Stimulated activated CD8-positive, alpha-beta memory T cell treated with anti-CD3 and anti-CD28 coated beads, Interleukin-4, amount 100 ng/mL, for 1 hour (primary cell): ENCODE measurements at places on chromosomes 4 and X.
A peak's percentile ranks its signal among the peaks of the same experiment; 100 is the strongest.

DNA sequence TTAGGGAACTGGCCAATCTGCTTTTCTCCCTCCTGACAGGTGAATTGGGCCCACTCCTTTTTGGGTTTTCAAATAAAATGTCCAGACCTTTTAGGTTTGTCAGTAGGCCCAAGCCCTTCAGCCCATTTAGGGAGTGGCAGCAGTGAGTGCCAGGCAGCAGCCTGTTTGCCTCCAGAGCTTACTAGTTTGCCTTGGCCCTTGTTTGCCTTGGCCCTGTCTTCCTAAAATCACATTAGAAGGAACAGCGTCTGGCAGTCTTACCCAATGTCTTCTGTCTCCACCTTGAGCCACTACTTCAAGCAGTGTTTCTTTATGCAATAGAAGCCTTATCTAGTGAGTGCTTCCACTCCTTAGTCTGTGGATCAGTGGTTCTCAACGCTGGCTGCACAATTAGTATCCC, 117.1 kb downstream of the TMEM164 start:
- DNase-seq, result no peak

DNA sequence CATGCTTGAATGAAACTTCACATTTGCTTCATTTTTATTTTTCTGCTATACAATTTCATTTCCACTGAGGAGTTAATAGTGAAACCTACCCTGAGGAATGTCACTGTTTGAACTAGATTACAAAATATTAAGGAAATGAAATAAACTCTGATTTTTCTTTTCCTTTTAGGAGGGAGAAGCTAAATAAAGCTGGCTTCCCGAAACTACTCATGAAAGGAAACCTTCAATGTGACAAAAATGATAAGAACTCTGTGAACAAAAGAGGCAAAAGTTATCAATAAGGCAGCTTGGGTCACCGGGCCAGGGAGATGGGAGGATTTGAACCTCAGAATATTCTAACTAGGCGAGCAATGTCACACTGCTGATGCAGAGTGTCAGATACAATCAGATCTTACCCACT, 185.2 kb downstream of the APBB2 start:
- DNase-seq, result no peak

- no peak for DNase-seq
These were observed 22.3 kb upstream of the RASGEF1B start for GRCh38 chr4:81494031-81494431.

GRCh38 chrX:44899946-44900345, 27.0 kb downstream of the KDM6A start:
- no peak for DNase-seq

GRCh38 chrX:3052860-3053259, 11.6 kb downstream of the ARSF start:
- no peak for DNase-seq

GRCh38 chr4:81509191-81509590, 37.5 kb upstream of the RASGEF1B start:
- no peak for DNase-seq

GRCh38 chr4:37601531-37601930, 84.6 kb downstream of the RELL1 start:
- DNase-seq, result no peak

- no peak for DNase-seq
These were observed 48.5 kb upstream of the PRSS48 start for GRCh38 chr4:151228189-151229119.

DNA sequence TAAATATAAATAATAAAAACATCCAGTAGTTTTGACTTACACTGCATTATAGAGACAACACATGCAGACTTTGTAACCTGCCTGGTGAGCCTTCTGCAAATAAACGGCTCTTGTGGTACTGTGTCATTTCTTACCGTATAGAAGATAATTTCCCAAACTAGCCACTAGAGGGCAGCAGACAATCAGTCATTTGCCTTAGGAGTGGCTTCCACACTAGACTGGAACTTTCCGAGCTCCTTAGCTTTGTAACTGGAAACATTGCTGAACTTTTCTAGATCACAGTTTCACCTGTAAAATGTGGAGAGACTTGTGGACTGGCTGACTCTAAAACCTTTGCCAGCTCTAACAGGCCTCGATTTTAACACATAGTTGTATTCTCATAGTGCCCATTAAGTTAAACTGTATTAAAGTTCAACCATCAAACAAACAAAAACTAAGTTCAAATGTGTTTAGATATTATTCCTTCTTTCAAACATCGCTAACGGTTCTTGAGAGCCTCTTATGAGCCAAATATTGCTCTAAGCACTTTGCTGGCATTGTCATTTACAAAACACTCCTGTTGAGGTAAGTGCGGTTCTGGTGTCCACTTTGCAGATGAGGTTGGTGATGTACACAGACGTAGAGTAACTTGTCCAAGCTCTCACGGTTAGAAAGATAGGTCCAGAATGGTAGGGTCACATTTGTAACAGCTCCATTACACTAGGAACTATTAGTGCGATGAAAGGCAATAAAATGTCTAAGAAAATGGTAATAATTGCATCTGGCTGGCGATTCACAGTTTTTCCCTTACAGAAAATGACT, 345.5 kb downstream of the ANK2 start:
- DNase-seq, result peak; percentile 5

DNA sequence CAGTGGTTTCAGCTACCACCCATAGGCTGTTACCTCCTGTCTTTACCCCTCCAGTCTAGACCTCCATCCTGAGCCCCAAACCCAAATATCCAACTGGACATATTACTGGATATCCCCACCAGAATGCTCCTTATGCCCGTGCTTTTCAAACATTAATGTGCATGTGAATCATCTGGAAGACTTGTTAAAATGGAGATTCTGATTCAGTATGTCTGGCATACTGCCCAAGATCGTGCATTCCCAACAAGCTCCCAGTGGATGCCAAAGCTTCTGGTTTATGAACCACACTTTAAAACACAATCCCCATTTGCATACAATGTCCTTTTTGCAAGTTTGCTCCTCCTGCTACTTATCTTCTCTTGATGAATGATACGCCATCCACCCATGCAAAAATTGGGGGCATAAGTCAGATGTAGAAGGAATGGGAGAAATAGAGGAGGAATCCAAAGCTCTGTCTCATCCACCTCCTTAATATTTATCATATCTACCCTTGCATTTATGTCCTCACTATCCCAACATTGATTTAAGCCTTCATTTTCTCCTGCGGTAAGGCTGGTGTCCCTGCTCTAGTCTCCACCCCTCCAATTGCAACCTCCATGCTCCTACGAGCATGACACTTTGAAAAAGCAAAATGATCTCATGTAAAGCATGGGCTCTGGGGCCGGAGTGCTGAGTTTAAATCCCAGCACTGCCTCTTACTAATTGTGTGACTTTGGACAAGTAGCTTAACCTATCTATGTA, 7.4 kb upstream of the PGRMC1 start:
- DNase-seq, result no peak

GRCh38 chr4:185512516-185512915, 22.8 kb downstream of the PDLIM3 start:
- DNase-seq, result no peak

- DNase-seq, result no peak
These were observed 65.5 kb downstream of the F9 start for GRCh38 chrX:139596068-139596467.

GRCh38 chrX:103658681-103659433, 27.6 kb downstream of the MORF4L2 start:
- no peak for DNase-seq

GRCh38 chrX:70444946-70445656, 466 bp downstream of the DLG3 start:
- DNase-seq, result no peak

GRCh38 chr4:7769396-7770223, 170.1 kb downstream of the AFAP1 start:
- DNase-seq, result no peak

GRCh38 chr4:74543231-74543781, 98.4 kb downstream of the AREG start:
- no peak for DNase-seq

- DNase-seq, result no peak
These were observed 700 bp downstream of the VMA21 start for GRCh38 chrX:151397741-151398070.

DNA sequence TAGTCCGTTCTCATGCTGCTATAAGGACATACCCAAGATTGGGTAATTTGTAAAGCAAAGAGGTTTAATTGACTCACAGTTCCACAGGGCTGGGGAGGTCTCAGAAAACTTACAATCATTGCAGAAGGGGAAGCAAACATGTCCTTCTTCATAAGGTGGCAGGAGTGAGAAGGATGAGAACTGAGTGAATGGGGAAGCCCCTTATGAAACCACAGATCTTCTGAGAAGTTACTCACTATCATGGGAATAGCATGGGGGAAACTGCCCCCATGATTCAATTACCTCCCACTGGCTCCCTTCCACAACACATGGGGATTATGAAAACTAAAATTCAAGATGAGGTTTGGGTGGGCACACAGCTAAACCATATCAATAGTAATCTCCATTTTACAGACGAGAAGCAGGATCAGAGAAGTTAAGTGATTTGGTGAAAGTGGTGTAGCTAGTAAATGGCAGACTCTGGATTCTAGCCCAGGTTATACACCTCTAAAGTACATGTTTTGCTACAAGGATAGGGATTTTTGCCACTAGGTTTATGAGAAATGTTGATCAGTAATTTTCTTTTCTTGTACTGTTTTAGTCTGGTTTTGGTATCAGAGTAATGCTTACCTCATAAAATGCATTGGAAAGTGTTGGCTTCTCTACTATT, 47.3 kb upstream of the C1GALT1C1 start:
- no peak for DNase-seq

- no peak for DNase-seq
These were observed 1101.6 kb downstream of the FAM133A start for GRCh38 chrX:94775640-94776039.

DNA sequence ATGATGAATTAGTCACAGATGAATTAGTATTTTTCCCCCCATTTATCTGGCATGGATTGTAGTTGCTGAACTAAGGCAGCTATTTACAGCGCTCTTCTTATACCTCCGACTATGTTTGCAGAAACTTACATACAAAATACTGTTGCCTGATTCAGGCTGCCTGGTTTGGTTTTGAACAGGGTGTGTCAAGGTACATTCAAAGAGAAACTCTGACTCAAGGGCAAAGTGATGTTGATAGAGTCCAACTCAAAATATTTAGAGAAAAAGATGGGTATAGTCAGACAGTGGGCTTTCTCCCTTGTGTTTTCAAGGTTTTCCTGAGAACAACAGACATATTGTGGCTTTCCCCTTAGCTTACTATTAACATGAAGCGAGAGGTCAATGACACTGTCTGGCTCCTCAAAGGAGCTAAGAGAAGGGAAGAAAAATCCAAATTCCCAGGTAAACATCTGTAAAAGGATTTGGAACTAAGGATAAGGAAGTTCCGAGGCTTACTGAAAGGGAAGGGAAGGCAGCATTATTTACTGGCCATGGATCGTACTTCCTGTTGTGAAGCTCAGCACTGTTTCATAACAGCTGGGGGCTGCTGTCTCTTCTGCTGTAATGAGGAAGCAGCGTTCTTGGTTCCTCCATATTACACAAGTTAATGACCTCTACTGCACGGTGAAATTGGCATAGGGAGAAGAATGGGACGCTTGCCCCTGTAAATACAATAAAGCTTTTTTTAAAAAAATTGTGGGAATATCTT, 30.9 kb downstream of the FAM9C start:
- no peak for DNase-seq

DNA sequence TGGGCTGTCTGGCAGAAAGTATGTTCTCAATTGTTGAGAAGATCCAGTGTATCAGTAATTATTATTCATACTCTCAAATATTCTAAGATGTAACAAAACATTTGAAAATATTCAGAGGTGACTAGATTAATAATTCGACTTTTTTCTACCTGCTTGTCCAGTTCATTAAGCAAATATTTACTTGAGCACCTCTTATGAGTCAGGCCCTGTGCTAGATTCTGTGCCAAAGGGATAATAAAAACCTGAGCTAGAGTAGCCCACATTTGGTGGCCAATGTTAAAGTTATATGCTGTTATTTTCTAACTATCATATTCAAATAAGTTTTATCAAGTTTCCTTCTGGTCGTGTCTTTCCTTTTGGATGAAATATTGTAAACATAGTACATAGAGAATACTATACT, 58.5 kb downstream of the ARHGAP10 start:
- no peak for DNase-seq

GRCh38 chrX:120299928-120300327, 11.3 kb downstream of the TMEM255A start:
- DNase-seq, result no peak

- DNase-seq, result no peak
These were observed 68.8 kb upstream of the CLNK start for GRCh38 chr4:10753336-10753735.

DNA sequence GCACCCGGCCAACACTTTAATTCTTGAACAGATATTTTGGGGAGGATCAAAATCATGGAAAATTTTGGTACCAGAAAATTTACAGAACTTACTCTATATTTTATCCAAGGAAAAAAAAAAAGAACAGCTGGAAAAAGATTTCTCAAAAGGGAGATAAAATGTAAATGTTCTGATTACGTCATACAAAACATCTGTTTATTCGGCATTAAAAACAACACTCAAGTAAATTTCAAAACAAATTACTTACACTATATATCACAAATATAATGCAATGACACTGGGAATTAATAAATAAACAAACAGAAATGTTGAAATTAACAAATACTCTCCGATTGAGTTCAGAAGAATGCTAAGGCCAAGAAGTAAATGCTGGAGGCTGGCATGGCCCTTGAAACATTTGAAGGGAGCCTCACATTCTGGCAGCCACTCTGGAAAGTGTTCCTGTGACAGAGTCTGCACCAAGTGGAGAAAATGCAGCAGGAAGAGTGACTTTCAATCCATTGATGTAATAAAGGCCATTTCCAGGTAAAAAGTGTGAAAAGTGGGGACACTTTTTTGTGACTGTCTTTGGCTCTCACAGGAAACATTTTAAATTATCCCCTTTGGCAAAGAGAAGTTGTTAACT, 486.0 kb upstream of the CTSO start:
- no peak for DNase-seq

DNA sequence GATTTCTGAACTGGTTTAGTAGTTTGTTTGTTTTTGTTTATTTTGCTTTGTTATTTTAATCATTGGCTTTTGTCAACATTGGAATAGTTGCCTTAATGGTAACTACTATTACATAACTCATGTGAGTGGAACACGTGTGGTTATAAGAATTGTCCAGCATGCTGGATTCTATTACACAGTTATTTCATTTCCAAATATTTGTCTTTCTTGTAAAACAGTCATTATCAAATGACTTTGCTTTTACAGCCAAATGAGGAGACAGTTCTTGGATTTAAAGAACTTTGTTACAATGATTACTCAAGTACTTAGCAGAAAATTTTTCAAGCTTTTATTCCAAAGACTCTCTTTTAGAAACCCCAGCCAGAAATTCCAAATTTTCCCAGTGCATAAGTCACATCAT, 516.1 kb upstream of the MAGEB2 start:
- no peak for DNase-seq

DNA sequence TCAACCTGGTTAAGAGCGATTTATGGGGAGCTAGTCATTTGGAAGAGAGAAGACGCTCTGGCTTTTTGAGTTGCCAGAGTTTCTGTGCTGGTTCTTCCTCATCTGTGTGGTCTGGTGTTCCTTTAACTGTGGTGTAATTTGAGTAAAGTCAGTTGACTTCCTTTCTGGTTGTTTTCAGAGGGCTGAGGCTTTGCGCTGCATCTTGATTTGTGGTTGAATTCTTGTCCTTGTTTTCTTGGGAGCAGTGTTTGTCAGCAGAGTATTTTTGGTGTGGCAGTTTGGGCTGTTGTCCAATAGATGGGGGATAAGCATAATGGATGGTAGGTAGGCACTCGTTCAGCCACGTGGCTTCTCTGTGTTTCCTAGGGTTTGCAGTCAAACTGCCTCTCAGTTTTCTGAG, 2143.2 kb upstream of the TENM3 start:
- DNase-seq, result no peak
